ENCODE measurements at places on chromosomes 7 and 10.

- DNase-seq, result no peak
Measured at GRCh38 chr7:74037609-74038008, 9.6 kb downstream of the ELN start.

- no peak for DNase-seq
Measured at GRCh38 chr7:66921396-66921917, 432 bp downstream of the TMEM248 start.

- DNase-seq, result no peak
Measured at GRCh38 chr10:17001297-17001744, 128.3 kb downstream of the CUBN start.

GRCh38 chr7:140298213-140298612 is 100.1 kb downstream of the SLC37A3 start:
- DNase-seq, result no peak

- no peak for DNase-seq
Measured at GRCh38 chr7:24595671-24596418, 22.6 kb downstream of the PALS2 start.
